Caco-2 (cell line): ENCODE measurements at places on chromosomes 3 and 15.
A peak's percentile ranks its signal among the peaks of the same experiment; 100 is the strongest.

DNA sequence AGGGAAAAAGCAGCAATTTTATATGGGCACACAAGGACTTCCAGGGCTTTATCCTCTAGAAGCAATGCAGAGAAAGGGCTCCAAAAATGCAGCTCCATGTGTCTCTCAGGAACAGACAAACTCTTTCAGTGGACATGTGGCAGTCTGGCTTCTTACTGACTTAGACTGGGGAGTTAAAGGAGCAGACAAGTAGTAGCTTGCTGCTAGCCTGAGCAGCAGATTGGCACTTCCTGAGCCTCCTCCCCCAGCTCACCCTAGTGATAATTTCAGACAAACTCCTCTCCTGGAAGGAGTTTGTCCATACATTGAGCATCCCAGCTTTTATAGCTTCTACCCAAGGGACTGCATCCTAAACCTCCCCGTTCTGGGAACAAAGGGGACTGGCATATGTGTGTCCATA is 101.7 kb upstream of the MANF start:
- no peak for DNase-seq

- DNase-seq = no peak
These were observed 46.9 kb downstream of the TBL1XR1 start for GRCh38 chr3:177150218-177150916.

DNA sequence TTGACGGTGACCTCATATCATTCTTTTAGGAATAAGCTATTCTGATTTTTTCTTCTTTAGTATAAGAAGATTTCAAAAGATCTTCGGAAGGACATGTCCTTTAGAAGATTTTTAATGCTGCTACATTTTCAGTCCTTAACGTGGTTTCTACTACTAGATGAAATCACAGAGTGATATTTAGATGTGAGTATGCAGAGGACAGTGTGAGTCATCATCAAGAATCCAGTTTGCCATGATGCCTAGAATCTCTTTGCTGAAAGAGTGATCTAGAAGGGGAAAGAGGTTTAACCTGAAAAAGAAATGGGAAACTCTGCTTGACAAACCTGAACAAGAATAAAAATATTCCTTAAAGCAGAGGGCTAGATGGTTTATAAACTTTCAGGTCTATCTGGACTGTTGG is 43.2 kb downstream of the SLC7A14 start:
- DNase-seq = no peak

- no peak for DNase-seq
These were observed 106.4 kb upstream of the TLE3 start for GRCh38 chr15:70203981-70204560.

DNA sequence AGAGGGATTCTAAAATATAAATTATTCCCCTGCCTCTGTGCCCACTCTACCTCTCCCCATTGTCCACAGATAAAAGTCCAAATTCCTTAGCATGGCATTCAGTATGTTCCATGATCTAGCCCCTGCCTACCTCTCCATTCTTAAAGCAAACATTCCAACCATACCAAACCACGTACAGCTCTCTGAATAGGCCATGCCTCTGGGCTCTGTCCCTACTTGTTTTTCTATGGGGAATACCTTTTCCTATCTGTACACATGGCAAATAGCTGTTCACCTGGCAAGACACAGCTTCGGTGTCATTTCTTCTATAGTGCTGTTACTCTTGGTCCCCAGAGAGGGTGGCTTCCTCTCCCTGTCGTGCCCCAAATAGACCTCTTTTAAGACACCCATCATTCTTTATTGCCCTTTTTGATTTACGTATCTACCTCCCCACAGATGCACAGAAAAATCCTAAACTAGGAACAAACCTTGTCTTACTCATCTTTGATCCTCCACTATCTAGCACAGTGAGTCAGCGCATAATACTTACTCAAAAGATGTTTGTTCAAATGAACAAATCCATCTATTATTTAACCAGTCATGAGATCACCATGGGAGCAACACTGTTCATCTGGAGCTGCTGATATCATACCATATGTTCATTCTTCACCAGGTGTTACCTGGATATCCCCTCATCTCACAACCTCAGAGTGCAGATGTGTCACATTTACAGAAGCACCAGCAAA is 329.8 kb downstream of the THSD4 start:
- no peak for DNase-seq

GRCh38 chr15:77167406-77167805 is 96.5 kb upstream of the TSPAN3 start:
- DNase-seq = no peak

GRCh38 chr3:40895109-40895508 is 304.2 kb upstream of the CTNNB1 start:
- no peak for DNase-seq

DNA sequence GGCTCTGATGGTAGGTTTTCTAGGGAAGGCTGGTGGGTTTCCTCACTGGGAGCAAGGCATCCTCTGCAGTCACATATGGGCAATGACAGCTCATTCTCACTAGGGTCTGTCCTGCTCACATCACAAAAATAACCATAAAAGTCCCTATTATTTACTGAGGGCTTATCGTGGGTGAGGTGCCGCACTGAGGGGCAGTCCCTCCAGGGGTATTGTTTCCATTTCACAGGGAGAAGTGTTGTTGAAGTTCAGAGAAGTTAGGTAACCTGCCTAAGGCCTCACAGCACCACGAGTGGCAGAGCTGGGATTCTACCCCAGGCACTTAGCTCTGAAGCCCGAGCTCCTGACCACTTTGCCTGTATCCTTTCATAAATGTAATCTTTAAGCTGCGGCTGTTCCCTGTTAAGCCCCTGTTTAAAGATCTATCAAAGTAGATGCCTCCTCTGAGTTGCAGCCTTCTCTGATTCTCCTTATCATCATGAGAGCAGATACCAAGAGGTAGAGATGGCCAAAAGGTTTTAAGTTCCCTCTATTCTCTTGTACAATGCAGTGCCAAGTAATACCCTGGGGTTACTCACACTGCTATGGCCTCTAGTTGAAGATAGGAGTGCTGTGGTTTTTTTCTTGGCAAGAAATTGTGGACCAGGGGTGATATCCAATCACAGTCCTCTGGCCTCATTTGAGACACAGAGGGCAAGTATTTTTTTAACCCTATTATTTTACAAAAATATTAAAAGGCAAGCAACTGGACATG is 107.0 kb downstream of the RPLP1 start:
- no peak for DNase-seq

- no peak for DNase-seq
These were observed 1.5 kb downstream of the PTPN9 start for GRCh38 chr15:75577401-75578172.

DNA sequence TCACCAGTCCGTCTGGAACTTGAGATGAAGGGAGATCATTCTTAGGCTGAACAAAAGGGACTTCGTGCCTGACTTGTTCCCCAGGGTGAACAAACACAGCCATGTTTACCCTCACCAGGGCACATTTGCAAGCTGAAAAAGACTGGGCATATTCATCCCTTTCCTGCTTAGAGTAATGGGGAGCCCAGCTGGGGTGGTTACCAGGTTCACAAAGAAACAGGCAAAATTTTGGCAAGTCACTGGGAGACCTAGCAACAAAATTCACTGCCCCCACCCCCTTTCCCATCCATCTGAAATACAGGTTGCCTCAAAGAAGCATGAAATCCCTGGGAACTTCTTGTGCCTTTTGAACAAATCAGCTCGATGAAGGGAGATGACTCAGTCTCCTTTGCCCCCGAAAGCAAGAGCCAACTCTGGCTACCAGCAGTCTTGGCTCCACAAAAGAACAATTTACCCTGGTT is 775.0 kb downstream of the SQOR start:
- DNase-seq = no peak

GRCh38 chr15:69823223-69823907 is 274.4 kb downstream of the TLE3 start:
- DNase-seq = peak; percentile 18

DNA sequence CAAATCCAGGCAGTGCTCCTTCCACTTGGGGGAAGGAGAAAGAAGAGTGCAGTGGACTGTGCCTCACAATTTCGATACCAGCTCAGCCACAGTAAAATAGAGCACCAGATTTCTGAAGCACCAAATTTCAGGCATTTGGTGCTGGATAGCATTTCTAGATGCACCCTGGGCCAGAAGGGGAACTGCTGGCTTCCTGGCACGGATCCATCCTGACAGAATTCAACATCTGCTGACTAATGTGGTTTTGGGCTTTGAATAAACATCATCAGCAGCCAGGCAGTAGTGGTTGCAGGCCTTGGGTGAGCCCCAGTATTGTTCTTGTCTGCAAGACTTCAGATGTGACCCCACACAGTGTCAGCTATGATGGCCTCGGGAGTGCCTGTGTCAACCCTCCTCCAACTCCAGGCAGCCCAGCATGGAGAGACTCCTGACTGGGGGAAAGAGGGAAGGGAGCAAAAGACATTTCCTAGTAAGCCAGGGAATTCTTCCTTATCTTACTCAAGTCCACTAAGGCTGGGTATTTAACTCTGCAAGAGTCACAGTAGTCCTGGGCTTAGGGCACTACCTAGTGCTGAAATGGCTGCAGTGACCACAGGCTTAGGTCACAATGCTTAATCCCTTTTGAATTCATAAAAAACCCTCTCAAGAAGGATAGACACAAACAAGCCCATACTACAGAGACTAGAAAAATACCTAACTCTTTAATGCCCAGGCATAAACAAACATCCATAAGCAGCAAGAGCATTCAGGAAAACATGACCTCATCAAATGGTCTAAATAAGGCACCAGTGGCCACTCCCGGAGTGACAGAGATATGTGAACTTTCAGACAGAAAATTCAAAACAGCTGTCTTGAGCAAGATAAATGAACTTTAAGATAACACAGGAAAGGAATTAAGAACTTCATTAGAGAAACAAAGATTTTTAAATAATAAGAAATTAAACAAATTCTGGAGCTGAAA is 74.7 kb downstream of the SPATA16 start:
- DNase-seq = no peak

DNA sequence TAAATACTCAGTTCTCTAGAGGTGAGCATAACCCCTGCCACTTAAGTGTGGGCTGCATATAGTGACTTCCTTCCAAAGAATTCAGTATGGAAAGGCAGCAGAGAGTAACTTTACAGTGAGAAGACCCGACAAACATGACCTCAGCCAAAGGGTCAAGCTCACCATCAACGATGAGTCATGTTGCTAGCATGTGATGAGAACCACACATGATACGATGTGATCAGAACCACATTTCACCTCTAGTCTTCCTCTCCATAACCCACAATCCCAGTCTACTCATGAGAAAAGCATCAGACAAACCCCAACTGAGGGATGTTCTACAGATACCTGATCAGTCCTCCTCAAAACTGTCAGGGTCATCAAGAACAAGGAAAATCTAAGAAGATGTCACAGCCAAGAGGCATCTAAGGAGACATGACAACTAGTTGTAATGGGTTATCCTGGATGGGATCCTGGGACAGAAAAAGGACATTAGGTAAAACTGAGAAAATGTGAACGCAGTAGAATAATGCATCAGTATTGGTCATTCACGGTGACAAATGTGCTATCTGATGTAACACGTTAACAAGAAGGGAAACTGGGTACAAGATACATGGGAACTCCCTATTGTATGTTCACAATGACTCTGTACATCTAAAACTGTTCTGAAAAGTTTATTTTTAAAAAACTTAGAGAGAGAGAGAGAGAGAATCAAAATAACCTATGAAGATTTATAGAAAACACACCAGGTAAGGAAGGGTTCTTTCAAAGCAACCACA is 28.3 kb downstream of the SEC61A1 start:
- DNase-seq = no peak

GRCh38 chr3:50160561-50160983 is 5.4 kb downstream of the SEMA3F start:
- DNase-seq = no peak

- no peak for DNase-seq
These were observed 627.9 kb upstream of the ZNF385D start for GRCh38 chr3:22378869-22379268.

DNA sequence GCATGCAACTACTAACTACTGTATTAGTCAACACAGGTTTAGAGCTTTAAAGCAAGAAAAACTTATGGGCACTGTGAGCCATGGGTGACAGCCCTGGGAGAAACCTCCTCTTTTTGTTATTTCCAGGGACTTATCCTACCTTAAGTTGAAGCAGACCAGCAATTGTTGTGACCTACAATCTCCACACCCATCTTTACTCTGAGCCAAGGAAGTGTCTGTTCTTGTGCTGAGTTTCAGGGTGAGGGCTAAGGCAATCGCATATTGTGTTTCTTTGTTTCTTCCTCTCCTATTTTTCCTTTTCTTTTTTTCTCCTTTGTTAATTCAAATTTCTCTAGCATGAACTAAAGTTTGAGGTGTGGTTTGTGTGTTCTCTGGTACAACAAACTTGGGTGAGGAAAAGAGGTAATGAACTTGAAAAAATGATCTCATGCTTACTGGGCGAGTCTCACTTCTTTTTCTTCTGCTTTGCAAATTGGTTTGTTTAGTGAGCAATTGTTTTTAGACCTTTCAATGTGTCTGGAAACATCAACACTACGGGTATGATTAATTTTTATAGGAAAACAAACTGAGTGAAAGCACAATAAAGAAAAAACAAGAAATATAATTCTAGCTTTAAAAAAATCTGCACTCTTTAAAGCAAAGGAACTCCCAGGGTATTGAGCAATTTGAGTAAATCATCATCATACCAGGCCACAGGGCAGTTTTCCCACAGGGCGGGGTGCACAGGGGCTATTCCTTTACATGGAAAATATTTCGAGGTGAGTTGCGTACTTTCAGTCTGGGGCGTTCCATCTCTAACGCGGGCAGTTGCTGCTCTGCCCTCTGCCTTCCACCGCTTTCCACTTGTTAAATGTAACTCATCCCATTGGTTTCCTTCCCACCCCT is 2.7 kb downstream of the UPK1B start:
- DNase-seq = no peak

- DNase-seq = no peak
These were observed 17.3 kb upstream of the GBE1 start for GRCh38 chr3:81778678-81779182.

DNA sequence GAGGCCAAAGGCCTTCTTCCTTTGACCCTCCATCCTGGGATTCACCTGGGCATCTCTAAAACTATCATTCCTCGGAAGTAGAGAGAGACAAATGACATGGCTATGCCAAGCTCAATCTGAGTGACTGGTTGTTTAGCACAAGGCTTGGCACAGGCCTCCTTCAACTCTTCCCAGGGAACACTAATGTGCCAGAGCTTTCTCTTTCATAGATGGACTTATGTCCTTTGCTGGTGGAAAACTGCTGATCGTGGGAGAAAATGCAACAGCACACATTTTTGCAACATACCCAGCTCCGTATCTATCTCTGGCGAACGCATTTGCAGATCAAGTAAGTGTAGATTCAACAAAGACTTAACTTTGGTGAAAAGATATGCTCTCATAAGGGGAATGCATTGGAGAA is 36.5 kb downstream of the AQP9 start:
- no peak for DNase-seq

GRCh38 chr3:69658514-69659140 is 80.6 kb upstream of the MITF start:
- no peak for DNase-seq

DNA sequence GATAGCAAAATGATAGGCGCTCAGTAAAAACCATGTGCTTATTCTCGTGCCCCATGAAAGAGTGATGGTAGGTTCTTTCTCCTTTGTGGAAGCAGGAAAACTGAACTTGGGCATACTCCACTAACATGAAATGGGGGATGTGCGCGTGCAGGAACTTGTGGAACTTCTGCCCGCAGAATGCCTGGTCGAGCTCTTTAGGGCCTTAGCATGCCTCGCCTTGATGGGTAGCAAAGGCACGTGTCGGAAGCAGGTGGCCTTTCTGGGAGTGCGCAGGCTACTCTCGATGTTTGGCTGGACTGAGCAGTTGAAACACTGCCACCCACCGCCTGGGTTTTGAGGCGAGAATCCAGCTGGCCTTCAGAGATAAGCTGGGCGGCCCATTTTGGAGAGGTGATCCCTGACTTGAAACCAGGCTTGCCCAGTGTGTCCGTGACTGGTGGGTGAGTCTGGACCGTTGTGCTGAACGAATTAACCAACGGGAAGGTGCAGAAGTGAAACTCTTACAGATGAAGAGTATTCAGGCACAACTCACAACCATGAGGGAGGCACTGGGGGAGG is 842 bp downstream of the PCCB start:
- DNase-seq = peak; percentile 81
